Trophoblast cell (in vitro differentiated cells and primary cell): ENCODE measurements at places on chromosomes 4 and X.

GRCh38 chr4:44149282-44149681, 299.3 kb downstream of the KCTD8 start:
- no peak for DNase-seq
- H3K4me1 ChIP-seq = peaks cover 2% of the 10 kb centered on the region
- H3K27ac ChIP-seq = no peak overlapping the region
- no peak overlapping the region for H3K4me3 ChIP-seq
- no peaks in the 10 kb centered on the region for H3K36me3 ChIP-seq

GRCh38 chr4:139278912-139279759, 889 bp downstream of the MGARP start:
- no peaks in the 10 kb centered on the region for H3K36me3 ChIP-seq
- H3K4me3 ChIP-seq = no peak overlapping the region
- peaks cover 22% of the 10 kb centered on the region for H3K27me3 ChIP-seq
- no peak overlapping the region for H3K27ac ChIP-seq

DNA sequence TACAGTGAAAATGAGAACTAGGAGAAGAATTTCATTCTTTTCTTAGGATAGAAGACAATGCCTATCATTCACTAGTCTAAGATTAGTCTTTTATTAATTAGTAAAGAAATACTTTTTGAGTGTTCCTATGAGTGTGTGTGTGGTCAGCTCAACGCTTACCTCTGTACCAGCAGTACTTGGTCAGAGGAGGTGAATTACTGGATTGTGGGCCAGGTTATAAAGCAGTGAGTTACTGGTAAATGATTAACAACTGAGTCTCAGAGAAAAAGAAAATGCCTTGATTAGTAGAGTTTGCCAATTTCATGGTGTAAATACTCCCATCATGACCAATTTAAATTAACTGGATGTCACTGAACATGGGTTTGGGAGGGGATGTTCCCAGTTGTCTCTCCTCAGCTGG, 444.6 kb downstream of the STIM2 start:
- no peaks in the 10 kb centered on the region for H3K4me1 ChIP-seq
- no peak overlapping the region for H3K4me3 ChIP-seq
- H3K36me3 ChIP-seq = no peaks in the 10 kb centered on the region
- no peak overlapping the region for H3K27ac ChIP-seq
- no peak for DNase-seq

- H3K36me3 ChIP-seq = no peaks in the 10 kb centered on the region
- DNase-seq = no peak
- H3K27ac ChIP-seq = no peak overlapping the region
- H3K4me1 ChIP-seq = peaks cover 6% of the 10 kb centered on the region
- no peaks in the 10 kb centered on the region for H3K27me3 ChIP-seq
Observed at GRCh38 chr4:152849350-152849749, 69.6 kb downstream of the ARFIP1 start.

GRCh38 chr4:5836943-5837342, 55.9 kb downstream of the CRMP1 start:
- H3K27me3 ChIP-seq = no peaks in the 10 kb centered on the region
- H3K4me3 ChIP-seq = no peak overlapping the region
- no peaks in the 10 kb centered on the region for H3K36me3 ChIP-seq
- no peak overlapping the region for H3K27ac ChIP-seq
- H3K4me1 ChIP-seq = no peaks in the 10 kb centered on the region

- H3K27ac ChIP-seq = no peak overlapping the region
- no peak for DNase-seq
- no peaks in the 10 kb centered on the region for H3K36me3 ChIP-seq
- H3K27me3 ChIP-seq = no peaks in the 10 kb centered on the region
- H3K4me1 ChIP-seq = peaks cover 14% of the 10 kb centered on the region
Observed at GRCh38 chr4:1200425-1201035, 28.1 kb upstream of the SPON2 start.

GRCh38 chr4:74524985-74525384, 80.0 kb downstream of the AREG start:
- H3K4me3 ChIP-seq = no peak overlapping the region
- H3K27me3 ChIP-seq = no peaks in the 10 kb centered on the region
- no peaks in the 10 kb centered on the region for H3K4me1 ChIP-seq
- no peaks in the 10 kb centered on the region for H3K36me3 ChIP-seq
- no peak for DNase-seq
- H3K27ac ChIP-seq = no peak overlapping the region

DNA sequence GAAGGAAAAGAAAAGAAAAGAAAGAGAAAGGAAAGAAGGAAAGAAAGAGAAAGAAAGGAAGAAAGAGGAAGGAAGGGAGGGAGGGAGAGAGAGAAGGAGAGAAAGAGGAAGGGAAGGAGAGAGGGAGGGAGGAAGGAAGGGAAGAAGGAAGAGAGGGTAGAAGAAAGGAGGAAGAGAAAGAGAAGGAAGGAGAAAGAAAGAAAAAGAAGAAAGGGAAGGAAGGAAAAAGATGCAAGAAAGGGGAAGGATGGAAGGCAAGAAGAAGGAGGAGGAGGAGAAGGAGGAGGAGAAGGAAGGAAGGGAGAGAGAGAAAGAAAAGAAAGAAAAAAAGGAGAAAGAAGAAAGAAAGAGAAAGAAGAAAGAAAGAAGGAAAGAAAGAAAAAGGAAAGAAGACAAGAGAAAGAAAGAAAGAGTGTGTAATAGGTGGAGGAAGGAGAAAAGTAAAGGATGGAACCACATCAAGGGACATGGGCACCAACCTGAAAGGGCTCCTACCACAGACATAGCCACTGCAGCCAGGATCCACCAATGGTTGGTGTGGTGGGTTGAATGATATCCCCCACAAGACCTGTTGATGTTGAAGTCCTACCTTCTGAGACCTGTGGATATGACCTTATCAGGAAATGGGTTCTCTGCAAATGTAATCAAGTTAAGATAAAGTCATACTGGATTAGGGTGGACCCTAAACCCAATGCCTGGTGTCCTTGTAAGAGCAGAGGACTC, 80.2 kb downstream of the RELL1 start:
- no peak overlapping the region for H3K27ac ChIP-seq
- peaks cover 5% of the 10 kb centered on the region for H3K4me1 ChIP-seq
- no peak overlapping the region for H3K4me3 ChIP-seq
- H3K36me3 ChIP-seq = no peaks in the 10 kb centered on the region
- H3K27me3 ChIP-seq = no peaks in the 10 kb centered on the region

- no peak overlapping the region for H3K4me3 ChIP-seq
- peaks cover 7% of the 10 kb centered on the region for H3K36me3 ChIP-seq
- no peak overlapping the region for H3K27ac ChIP-seq
- DNase-seq = peak; percentile 38
- H3K27me3 ChIP-seq = no peaks in the 10 kb centered on the region
Observed at GRCh38 chrX:56314334-56314733, 82.2 kb downstream of the KLF8 start.

DNA sequence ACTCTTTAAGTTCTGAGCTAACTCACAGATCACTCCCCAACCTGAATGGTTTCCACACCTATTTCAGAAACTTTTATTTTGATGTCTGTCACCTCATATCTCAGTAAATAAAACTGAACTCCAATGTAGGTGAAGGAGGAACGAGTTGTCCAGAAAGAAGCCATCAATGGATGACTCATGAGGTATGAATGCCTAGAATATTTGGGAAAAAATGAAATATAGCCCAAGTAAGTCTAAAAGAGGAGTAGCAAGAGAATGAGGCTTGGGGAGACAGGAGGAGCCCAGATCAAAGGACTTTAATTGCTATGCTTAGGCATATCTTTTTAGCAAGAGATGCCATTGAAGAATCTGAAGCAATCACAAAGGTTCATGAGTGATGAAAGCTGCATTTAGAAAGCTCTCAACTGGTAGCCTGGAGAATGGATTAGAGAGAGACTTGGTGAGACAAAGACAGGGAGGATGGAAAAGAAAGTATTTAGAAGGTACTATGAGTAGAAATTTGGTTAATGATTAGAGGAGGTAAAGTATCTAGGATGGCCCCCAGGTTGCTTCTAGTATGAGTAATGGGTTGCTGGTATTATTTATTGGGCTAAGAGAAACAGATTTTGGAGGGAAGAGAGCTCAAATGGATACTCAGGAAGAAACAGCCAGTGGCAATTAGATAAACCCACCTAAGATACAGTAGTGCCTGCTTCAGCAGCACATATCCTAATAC, 39.4 kb downstream of the NOCT start:
- H3K4me3 ChIP-seq = no peak overlapping the region
- H3K27ac ChIP-seq = no peak overlapping the region
- peaks cover 12% of the 10 kb centered on the region for H3K36me3 ChIP-seq
- no peaks in the 10 kb centered on the region for H3K4me1 ChIP-seq
- no peaks in the 10 kb centered on the region for H3K27me3 ChIP-seq

DNA sequence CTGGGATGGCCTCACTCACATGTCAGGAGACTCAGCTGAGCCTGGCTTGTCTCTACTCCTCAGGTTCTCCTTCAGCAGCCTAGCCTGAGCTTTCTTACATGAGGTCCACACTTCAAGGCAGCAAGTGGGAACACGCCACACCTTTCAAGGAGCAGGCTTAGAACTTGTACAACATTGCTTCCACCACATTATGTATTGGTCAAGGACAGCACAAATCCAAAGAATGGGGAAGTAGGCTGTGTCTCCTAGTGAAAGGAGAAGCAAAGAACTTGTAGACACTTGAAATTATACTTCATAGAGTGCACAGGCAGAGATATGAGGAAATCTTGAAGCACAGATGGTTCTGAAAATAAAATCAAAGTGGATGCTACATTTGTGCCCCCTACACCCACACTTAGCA, 120.9 kb upstream of the NOCT start:
- no peak for DNase-seq
- H3K27me3 ChIP-seq = no peaks in the 10 kb centered on the region
- no peak overlapping the region for H3K27ac ChIP-seq

- peaks cover 2% of the 10 kb centered on the region for H3K36me3 ChIP-seq
- no peaks in the 10 kb centered on the region for H3K4me1 ChIP-seq
- DNase-seq = no peak
- no peak overlapping the region for H3K4me3 ChIP-seq
- H3K27ac ChIP-seq = no peak overlapping the region
- no peaks in the 10 kb centered on the region for H3K27me3 ChIP-seq
Observed at GRCh38 chr4:173280998-173281397, 53.2 kb downstream of the HMGB2 start.

DNA sequence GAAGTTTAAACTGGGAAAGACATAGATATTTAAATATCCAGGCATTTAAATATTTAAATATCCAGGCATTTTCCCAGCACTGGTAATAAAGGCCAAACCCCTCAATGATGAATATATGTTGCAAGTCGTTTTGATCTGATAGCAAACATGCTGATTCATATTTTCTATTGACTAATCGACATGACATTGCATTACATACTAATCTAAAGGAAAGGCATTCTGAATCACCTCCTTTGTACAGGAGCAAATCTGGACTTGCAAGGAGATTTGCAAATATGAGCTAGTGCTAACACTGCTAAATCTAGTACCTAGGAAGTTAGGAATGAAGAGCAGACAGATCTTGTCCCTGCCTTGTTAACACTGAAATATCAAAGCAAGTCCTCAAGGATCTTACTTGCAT, 207.3 kb downstream of the SLC7A11 start:
- H3K36me3 ChIP-seq = no peaks in the 10 kb centered on the region
- DNase-seq = no peak
- no peak overlapping the region for H3K4me3 ChIP-seq
- H3K27ac ChIP-seq = no peak overlapping the region
- no peaks in the 10 kb centered on the region for H3K4me1 ChIP-seq
- no peaks in the 10 kb centered on the region for H3K27me3 ChIP-seq

DNA sequence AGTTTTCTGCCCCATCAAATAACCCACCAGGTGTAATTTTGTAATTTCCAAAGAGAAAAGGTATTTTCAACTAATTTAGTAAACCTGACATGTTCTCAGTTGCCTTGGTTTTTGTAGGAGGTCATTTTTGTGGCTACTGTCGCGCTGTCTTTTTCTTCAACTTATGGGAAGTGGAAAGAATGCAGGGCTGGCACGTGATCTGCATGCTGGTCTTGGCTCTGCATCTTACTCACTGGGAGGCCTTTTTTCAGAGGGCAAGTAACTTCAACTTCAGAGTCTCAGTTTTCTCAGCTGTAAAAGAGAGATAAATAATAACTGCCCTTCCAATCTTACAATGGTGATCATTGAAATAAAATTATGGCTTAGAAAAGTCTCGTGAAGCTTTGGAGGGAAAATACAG, 109.9 kb upstream of the SMIM10 start:
- peaks cover 2% of the 10 kb centered on the region for H3K4me1 ChIP-seq
- H3K27me3 ChIP-seq = no peaks in the 10 kb centered on the region
- no peak overlapping the region for H3K27ac ChIP-seq
- H3K4me3 ChIP-seq = no peak overlapping the region
- DNase-seq = no peak

DNA sequence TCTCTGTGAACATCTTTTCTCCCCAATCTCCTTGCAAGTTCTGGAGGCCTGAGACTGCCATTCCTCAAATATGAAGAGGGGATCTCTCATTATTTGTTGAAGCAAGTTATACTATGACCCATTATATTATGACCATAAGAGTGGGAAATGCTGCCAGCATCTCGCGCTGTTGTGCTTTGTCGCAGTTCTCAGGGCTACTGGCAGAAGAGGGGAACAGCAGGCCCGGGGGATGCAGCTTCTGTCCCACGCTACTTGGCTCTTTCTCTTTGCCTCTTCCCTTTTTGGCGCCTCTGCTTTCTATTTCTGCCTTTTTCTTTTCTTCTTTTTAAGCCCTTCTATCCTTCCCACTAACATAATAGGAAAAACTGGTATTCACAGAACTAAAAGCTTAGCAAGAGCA, 64.2 kb downstream of the GEMIN8 start:
- H3K4me3 ChIP-seq = no peak overlapping the region
- H3K27ac ChIP-seq = no peak overlapping the region
- no peaks in the 10 kb centered on the region for H3K36me3 ChIP-seq
- no peak for DNase-seq
- H3K27me3 ChIP-seq = no peaks in the 10 kb centered on the region

GRCh38 chr4:181479141-181479540, 764.1 kb upstream of the TENM3 start:
- no peak overlapping the region for H3K27ac ChIP-seq
- no peaks in the 10 kb centered on the region for H3K27me3 ChIP-seq
- no peaks in the 10 kb centered on the region for H3K4me1 ChIP-seq

DNA sequence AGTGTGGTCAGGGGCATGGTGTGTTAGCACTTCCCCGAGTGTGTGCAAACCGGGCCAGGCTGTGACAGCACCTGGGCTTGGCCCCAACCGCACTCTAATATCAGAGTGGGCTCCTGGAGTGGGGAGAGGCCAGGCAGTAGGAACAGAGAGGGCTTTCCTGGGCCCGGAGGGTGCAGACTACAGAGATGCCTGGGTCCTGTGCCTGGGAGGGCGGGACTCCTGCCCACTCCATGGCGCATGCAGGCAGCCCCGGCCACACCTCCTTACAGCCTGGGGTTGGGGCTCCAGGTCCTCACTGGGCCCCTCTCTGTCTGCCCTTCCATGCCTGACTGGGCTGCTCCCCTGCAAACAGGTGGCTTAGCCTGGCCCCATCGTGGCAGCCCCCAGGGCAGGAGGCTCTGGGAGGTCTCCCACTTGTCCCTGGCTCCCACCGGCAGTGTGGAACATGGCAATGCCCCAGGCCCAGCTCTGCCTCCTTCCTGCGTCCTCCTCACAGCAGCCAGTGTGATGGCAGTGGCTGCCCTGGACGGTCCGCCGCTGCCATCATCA, 60.4 kb downstream of the AGA start:
- DNase-seq = no peak
- H3K27ac ChIP-seq = no peak overlapping the region
- no peaks in the 10 kb centered on the region for H3K36me3 ChIP-seq
- peak overlapping the region; percentile 46 for H3K4me3 ChIP-seq
- no peaks in the 10 kb centered on the region for H3K4me1 ChIP-seq

GRCh38 chr4:107069049-107069448, 32.9 kb upstream of the DKK2 start:
- H3K36me3 ChIP-seq = no peaks in the 10 kb centered on the region
- H3K27ac ChIP-seq = no peak overlapping the region
- H3K27me3 ChIP-seq = no peaks in the 10 kb centered on the region
- no peak for DNase-seq

- no peaks in the 10 kb centered on the region for H3K4me1 ChIP-seq
- no peak overlapping the region for H3K27ac ChIP-seq
- no peaks in the 10 kb centered on the region for H3K27me3 ChIP-seq
- H3K36me3 ChIP-seq = no peaks in the 10 kb centered on the region
- no peak overlapping the region for H3K4me3 ChIP-seq
- DNase-seq = peak; percentile 85
Observed at GRCh38 chrX:150200820-150201287, 162.3 kb upstream of the MAMLD1 start.
